Smooth muscle cell of the umbilical artery (primary cell): ENCODE measurements at places on chromosomes 7 and 10. TPM values are rescaled to one million over a fixed set of nuclear protein-coding genes. Genes with fewer than 3 reads are reported as not detected.

MMP21 gene
- under 0.01 TPM in 1 of 2 replicates, not detected in the other for total RNA-seq

EPHA1 gene
- total RNA-seq = 0.09 TPM in 1 of 2 replicates, not detected in the other

KLF14 gene
- under 0.01 TPM in 1 of 2 replicates, not detected in the other for total RNA-seq

ORC5 gene
- total RNA-seq = 19.3 and 108 TPM in 2 replicates

PGAM2 gene
- not detected in 2 replicates for total RNA-seq

TMEM270 gene
- not detected in 2 replicates for total RNA-seq

LIPN gene
- total RNA-seq = not detected in 2 replicates

RBM20 gene
- 0.18 and 0.59 TPM in 2 replicates for total RNA-seq

RET gene
- total RNA-seq = 0.30 and 0.74 TPM in 2 replicates

ARPC1A gene
- total RNA-seq = 230 and 311 TPM in 2 replicates

PNLIPRP3 gene
- not detected in 2 replicates for total RNA-seq

RBAK gene
- 9.5 and 11.7 TPM in 2 replicates for total RNA-seq

PDZD7 gene
- total RNA-seq = 1.2 and 1.5 TPM in 2 replicates

RNF133 gene
- 0.30 and 0.74 TPM in 2 replicates for total RNA-seq

STAM gene
- total RNA-seq = 22.3 and 33.7 TPM in 2 replicates

HMX3 gene
- not detected in 2 replicates for total RNA-seq

PON3 gene
- total RNA-seq = not detected in 2 replicates

ABCB4 gene
- 0.14 and 0.30 TPM in 2 replicates for total RNA-seq

MKX gene
- 0.23 and 2.7 TPM in 2 replicates for total RNA-seq

ZNF248 gene
- 10.4 and 14.8 TPM in 2 replicates for total RNA-seq

SYCE1 gene
- total RNA-seq = not detected in 2 replicates

CALCR gene
- total RNA-seq = not detected in 2 replicates

ZNF277 gene
- 29.0 and 56.4 TPM in 2 replicates for total RNA-seq

NEURL1 gene
- 0.18 and 0.59 TPM in 2 replicates for total RNA-seq

MSMB gene
- not detected in 2 replicates for total RNA-seq

VAX1 gene
- not detected in 2 replicates for total RNA-seq

KIAA1217 gene
- 3.0 and 7.1 TPM in 2 replicates for total RNA-seq

SERPINE1 gene
- 2,093 and 7,246 TPM in 2 replicates for total RNA-seq

ANLN gene
- 6.2 and 47.3 TPM in 2 replicates for total RNA-seq

SPDYE9 gene
- not detected in 2 replicates for total RNA-seq

SAMD9L gene
- 11.9 and 17.0 TPM in 2 replicates for total RNA-seq

PODXL gene
- 0.59 and 3.5 TPM in 2 replicates for total RNA-seq

TMEM176B gene
- not detected in 2 replicates for total RNA-seq

ELFN1 gene
- total RNA-seq = 0.30 and 0.74 TPM in 2 replicates

SPAM1 gene
- total RNA-seq = not detected in 2 replicates

ABCA13 gene
- under 0.01 and 0.09 TPM in 2 replicates for total RNA-seq

MMD2 gene
- total RNA-seq = not detected in 2 replicates

OR9A2 gene
- total RNA-seq = not detected in 2 replicates

HOXA6 gene
- total RNA-seq = 3.6 and 5.8 TPM in 2 replicates

ATOH7 gene
- total RNA-seq = not detected in 2 replicates

WEE2 gene
- not detected in 2 replicates for total RNA-seq

SLIT1 gene
- total RNA-seq = 0.05 TPM in 1 of 2 replicates, not detected in the other

ERV3-1 gene
- 10.1 and 11.9 TPM in 2 replicates for total RNA-seq

MRPS17 gene
- 6.9 and 10.7 TPM in 2 replicates for total RNA-seq

NPSR1 gene
- not detected in 2 replicates for total RNA-seq

FAM25A gene
- not detected in 2 replicates for total RNA-seq

CHRM2 gene
- 0.14 and 6.2 TPM in 2 replicates for total RNA-seq

HOXA9 gene
- total RNA-seq = 8.6 and 13.5 TPM in 2 replicates

DPP6 gene
- not detected in 2 replicates for total RNA-seq

CYP3A5 gene
- total RNA-seq = 0.18 and 0.30 TPM in 2 replicates

RGS10 gene
- 26.1 and 38.9 TPM in 2 replicates for total RNA-seq

ABCB1 gene
- total RNA-seq = 0.05 TPM in 1 of 2 replicates, not detected in the other

STEAP1 gene
- total RNA-seq = 12.5 and 20.5 TPM in 2 replicates

SPDYE16 gene
- total RNA-seq = 0.05 TPM in 1 of 2 replicates, not detected in the other

RAB19 gene
- not detected in 2 replicates for total RNA-seq

DNAH11 gene
- total RNA-seq = 1.2 and 3.0 TPM in 2 replicates

ASB10 gene
- total RNA-seq = not detected in 2 replicates
